AG08395 (cell line): ENCODE measurements at places on chromosomes 13 and 19.

DNA sequence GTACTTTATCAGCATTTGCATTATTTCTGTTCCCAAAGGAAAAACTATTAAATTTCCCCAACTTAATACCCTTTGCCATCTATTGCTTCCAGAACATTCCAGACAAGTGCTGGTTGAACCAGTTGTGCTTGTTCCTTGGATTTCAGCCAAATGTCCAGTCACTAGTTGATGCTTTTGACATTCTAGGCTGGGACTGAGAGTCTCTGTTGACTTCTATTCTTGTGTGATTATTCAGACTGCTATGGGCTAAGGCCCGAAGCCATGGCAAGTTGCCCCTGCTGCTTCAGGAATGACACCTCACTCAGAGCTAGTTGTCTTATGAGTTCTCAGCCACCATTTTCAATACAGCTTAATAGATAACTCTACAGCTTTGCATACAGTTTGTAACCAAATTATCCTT is 458.1 kb upstream of the ARGLU1 start:
- DNase-seq, result peak; percentile 35

- no peak for DNase-seq
Measured at GRCh38 chr13:32045982-32046785, 14.6 kb downstream of the FRY start.

GRCh38 chr19:41031916-41032315 is 40.8 kb downstream of the CYP2B6 start:
- DNase-seq, result no peak

- no peak for DNase-seq
Measured at GRCh38 chr19:13983213-13983889, 22.8 kb downstream of the RFX1 start.

DNA sequence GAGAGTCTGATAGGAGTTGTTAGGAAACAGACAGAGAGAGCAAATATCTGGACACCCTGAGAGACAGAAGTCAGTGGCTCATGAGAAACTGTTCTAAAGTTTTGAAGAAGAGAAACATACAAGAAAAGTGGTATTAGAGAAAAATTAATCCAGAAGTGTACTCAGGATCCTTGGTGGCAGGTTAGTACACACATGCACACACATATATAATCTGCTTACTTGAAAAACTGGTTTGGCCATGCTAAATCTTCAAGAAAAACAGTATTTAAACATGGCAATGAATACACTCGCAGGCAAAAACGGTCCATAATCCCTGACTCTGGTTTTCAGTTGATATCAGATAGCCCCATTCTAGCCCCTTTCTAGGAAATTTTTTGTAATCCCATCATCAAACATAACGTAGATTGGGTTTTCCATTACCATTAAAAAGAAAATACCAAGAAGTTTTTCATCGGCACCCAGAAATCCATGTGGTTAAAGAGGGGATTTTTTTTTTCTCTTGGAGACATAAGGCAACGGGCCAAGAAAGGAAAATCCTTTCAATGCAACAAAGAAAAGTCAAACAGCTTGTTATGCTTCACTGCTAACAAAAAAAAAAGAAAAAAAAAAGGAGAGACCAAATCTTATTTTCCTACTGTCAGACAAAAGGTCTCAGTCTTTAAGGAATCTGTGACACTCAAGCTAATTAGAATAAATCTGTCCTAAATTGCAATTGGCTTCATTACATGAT is 178.0 kb upstream of the MIR17HG start:
- DNase-seq, result no peak

DNA sequence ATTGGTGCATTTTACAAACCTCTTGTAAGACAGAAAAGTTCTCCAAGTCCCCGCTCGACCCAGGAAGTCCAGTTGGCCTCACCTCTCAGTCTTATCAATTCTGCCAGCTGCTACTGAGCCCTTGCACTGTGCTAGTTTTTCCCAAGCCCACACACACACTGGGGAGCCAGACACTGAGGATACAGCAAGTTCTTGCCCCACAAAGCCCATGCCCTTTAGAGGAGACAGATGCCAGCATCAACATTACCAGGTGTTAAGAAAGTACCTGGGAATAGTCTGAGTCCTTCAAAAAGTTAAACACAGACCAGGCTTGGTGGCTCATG is 175.0 kb downstream of the PTPRS start:
- DNase-seq, result no peak

DNA sequence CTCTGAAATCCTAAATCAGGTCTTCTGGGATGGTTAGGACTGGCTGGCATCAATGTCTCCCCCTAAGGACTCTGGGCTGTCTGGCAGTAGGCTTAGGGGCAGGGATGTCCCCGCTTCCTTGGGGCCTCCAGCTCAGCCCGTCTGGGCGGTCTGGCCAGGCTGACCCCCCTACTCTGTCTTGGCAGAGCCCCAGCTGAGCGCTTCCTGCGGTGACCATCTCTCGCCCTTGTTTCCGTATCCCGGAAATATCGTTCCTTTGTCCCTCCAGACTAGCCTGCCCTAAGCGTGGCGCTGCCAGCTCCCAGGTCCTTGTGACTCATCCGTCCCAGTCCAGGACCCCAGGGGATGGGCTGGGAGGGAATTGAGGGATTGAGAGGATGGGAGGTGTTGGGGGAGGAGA is 11.3 kb downstream of the GTPBP3 start:
- peak; percentile 42 for DNase-seq
